Endothelial cell (in vitro differentiated cells): ENCODE measurements at places on chromosomes 12 and 14. TPM values are rescaled to one million over a fixed set of nuclear protein-coding genes. Genes with fewer than 3 reads are reported as not detected.

DNA sequence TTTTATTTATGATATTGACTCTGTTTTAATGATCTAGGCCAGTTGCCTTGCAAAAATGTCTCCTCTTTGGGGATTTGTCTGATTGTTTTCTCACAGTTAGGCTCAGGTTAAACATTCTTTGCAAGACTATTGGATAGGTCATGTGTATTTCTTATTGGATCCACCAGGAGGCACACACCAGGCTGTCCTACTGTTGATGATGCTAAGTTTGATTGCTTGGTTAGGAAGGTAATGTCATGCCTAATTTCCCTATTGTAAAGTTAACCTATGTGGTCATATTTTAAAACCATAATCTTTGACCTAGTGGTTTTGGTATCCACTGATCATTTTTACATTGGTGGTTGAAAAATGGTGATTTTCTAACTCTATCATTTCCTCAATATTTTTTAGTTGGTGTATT is 137.1 kb downstream of the BRMS1L start:
- no peaks in the 10 kb centered on the region for H3K27me3 ChIP-seq
- H3K27ac ChIP-seq = no peak overlapping the region
- no peaks in the 10 kb centered on the region for H3K4me1 ChIP-seq
- DNase-seq = peak; percentile 8
- H3K4me3 ChIP-seq = no peak overlapping the region

DNA sequence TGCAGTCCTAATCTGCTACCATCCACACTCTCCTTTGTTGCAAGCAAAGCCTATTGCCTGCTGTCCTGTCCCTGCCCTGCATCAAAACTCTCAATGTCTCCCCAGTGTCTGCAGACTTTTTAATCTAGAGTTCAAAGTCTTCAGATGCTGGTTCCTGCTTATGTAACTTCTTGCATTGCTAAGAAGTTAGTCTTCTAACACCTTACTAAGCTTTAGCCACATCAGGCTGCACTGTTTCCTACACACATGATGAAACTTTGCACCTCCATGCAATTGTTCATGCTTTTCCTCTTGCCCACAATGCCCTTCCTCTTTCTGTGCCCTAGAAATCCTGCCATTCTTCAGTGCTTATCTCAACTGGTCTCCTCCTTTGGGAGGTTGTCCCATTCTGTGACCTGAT is 16.2 kb upstream of the DICER1 start:
- no peak overlapping the region for H3K27ac ChIP-seq
- no peak overlapping the region for H3K4me3 ChIP-seq
- H3K4me1 ChIP-seq = peaks cover 20% of the 10 kb centered on the region
- no peaks in the 10 kb centered on the region for H3K36me3 ChIP-seq
- DNase-seq = no peak

The SLC6A13 gene
- total RNA-seq = 0.90 TPM

DNA sequence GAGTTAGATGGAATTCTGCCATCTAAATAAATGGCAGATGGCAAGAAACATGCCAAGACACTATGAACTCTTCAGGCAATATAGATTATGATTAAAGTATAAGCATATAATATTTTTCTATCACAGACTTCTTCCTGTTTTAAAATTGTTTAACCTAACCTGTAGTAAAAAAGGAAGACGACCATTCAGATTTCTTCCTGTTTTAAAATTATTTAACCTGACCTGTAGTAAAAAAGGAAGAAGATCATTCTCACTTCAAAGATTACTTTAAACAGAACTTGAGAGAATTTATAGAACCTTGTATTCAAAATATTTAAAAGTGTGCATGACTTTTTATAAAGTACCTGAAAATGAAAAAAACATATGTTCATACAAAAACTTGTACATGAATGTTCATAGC is 63.5 kb downstream of the RPS6KA5 start:
- no peak overlapping the region for H3K4me3 ChIP-seq
- H3K4me1 ChIP-seq = peaks cover 11% of the 10 kb centered on the region
- H3K27me3 ChIP-seq = no peaks in the 10 kb centered on the region
- no peak for DNase-seq

GRCh38 chr12:71684081-71684480 is 1.8 kb upstream of the TMEM19 start:
- no peak overlapping the region for H3K27ac ChIP-seq
- no peaks in the 10 kb centered on the region for H3K36me3 ChIP-seq
- H3K4me1 ChIP-seq = peaks cover 8% of the 10 kb centered on the region
- no peaks in the 10 kb centered on the region for H3K27me3 ChIP-seq
- no peak for DNase-seq

The CLEC9A gene
- total RNA-seq = not detected

The HNF1A gene
- not detected for total RNA-seq

GRCh38 chr14:20489093-20489994 is 16.0 kb upstream of the RNASE10 start:
- peaks cover 47% of the 10 kb centered on the region for H3K4me1 ChIP-seq
- no peak overlapping the region for H3K4me3 ChIP-seq
- peaks cover 6% of the 10 kb centered on the region for H3K27me3 ChIP-seq
- peak overlapping the region; percentile 4 for H3K27ac ChIP-seq
- H3K36me3 ChIP-seq = no peaks in the 10 kb centered on the region

The KERA gene
- total RNA-seq = not detected

DNA sequence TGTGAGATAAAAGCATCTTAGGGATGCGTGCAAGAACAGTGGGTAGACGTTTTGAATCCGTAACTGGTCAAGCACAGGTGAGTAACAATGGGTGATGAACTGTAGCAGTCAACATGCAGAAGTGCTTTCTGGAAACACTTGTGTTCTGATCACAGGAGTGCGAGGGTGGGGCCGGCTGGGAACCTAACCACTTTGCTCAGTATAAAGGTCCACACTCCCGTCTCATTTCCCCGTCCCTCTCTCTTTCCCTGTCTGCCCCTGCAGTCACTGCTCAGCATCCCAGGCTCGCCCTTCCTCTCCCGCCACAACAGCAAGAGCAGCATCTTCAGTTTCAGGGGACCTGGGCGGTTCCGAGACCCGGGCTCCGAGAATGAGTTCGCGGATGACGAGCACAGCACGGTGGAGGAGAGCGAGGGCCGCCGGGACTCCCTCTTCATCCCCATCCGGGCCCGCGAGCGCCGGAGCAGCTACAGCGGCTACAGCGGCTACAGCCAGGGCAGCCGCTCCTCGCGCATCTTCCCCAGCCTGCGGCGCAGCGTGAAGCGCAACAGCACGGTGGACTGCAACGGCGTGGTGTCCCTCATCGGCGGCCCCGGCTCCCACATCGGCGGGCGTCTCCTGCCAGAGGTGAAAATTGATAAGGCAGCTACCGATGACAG is 127.1 kb downstream of the FIGNL2 start:
- no peak overlapping the region for H3K4me3 ChIP-seq
- peaks cover 13% of the 10 kb centered on the region for H3K4me1 ChIP-seq
- H3K27me3 ChIP-seq = peaks cover 7% of the 10 kb centered on the region
- no peak overlapping the region for H3K27ac ChIP-seq
- DNase-seq = peak; percentile 65
- H3K36me3 ChIP-seq = no peaks in the 10 kb centered on the region

DNA sequence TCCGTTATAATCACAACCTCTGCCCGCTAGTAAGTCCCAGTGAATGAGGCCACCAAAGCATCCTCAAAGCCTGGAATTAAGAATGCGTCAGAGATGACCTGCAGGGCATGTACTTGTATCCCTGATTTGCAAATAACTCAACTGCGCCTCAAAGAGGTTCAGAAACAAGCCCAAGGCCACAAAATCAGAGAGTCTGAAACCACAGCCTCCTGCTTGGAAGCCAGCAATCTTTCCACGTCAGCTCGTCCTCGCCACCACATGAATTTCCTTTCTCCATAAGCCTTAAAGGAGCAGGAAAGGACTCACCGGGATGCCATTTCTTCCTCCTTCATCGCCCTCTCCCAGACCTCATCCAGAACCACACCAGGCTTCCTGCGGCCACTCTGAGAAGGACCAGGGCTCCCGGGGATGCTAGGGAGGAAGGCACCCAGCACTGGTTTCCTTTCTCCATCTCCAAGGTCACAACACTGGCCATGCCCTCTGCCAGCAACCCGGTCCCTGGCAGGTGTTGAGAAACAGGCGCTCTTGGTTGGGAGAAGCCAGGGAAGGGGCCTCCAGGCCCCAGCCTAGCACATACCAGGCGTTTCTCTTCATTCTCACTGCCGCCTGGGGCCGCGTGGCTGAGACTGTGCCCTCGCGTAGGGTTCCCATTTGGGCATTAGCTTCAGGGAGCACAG is 191.2 kb upstream of the DIO3 start:
- peaks cover 10% of the 10 kb centered on the region for H3K27me3 ChIP-seq
- no peak for DNase-seq
- no peaks in the 10 kb centered on the region for H3K36me3 ChIP-seq
- no peaks in the 10 kb centered on the region for H3K4me1 ChIP-seq
- H3K27ac ChIP-seq = no peak overlapping the region

GRCh38 chr12:131315601-131316000 is 361.9 kb downstream of the ADGRD1 start:
- peaks cover 5% of the 10 kb centered on the region for H3K4me1 ChIP-seq
- H3K27ac ChIP-seq = no peak overlapping the region
- DNase-seq = no peak
- H3K27me3 ChIP-seq = peaks cover 11% of the 10 kb centered on the region
- H3K36me3 ChIP-seq = peaks cover 9% of the 10 kb centered on the region
- H3K4me3 ChIP-seq = no peak overlapping the region

DNA sequence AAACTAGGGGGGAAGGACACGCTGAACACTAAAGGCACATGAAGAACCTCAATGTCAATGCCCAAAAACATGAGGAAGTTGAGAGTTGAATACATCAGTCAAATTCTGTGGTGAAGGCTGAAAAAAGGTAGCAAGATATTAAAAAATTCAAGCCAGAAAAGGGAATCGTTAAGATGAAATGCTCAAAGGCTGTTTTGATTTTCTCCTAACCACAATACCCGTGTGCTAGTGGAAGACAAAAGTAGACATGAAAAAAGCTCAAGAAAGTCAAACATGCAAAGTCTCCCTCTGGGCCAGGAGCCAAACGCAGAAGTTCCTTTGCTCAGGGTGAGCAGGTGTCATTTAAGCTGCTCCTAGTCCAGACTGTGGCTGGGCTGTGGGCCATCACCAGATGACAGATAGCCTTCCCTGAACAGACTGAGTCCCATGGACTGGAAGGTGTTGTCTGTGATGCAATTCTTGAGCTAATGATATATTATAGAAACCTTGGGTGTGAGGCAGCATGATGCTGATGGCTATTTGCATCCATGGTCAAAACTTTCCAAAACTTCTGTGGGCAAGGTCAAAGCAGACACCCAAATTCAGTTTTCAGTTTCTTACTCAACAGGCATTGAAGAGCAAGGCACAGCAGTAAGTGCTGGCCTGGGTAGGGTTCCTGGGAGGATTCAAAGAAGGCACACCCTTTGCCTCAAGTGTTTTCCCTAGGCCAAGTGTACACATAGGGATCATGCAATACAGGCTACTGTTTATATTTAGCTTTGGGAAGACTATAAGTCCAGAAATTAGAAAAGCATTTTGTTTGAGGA is 81.6 kb downstream of the MYRFL start:
- H3K27ac ChIP-seq = no peak overlapping the region
- no peak overlapping the region for H3K4me3 ChIP-seq
- H3K36me3 ChIP-seq = peaks cover 2% of the 10 kb centered on the region

DNA sequence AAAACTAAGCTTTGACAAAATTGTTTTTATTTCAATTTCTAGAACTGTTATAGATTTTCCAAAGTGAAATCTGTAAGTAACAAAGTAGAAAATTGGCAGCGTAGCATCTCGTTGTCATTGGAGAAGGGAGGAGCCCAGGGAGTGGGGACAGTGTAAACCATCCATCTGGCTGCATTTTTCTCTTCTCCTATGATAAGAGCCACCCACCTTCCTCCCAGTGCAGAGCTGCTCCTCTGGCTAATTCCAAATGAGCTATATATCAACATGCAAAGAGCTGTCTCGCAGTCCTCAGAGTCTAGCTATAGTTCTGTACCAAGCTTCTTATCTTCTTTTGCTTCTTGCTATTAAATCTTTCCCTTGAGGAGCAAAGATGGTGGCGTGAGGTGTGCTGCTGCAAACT is 56.6 kb downstream of the SCN8A start:
- no peak for DNase-seq
- no peaks in the 10 kb centered on the region for H3K4me1 ChIP-seq
- no peak overlapping the region for H3K27ac ChIP-seq

The IL22 gene
- not detected for total RNA-seq

- H3K27ac ChIP-seq = no peak overlapping the region
- peaks cover 33% of the 10 kb centered on the region for H3K4me1 ChIP-seq
- no peaks in the 10 kb centered on the region for H3K36me3 ChIP-seq
- H3K27me3 ChIP-seq = no peaks in the 10 kb centered on the region
- no peak for DNase-seq
Measured at GRCh38 chr12:11601647-11602046, 47.8 kb upstream of the ETV6 start.

The CCDC175 gene
- total RNA-seq = not detected

- DNase-seq = no peak
- H3K4me1 ChIP-seq = no peaks in the 10 kb centered on the region
- H3K27ac ChIP-seq = no peak overlapping the region
- no peak overlapping the region for H3K4me3 ChIP-seq
- no peaks in the 10 kb centered on the region for H3K36me3 ChIP-seq
- H3K27me3 ChIP-seq = peaks cover 2% of the 10 kb centered on the region
Measured at GRCh38 chr14:69855180-69855832, 23.9 kb upstream of the SMOC1 start.

The PPP1R1A gene
- total RNA-seq = 1.3 TPM

GRCh38 chr12:19880721-19881120 is 441.4 kb downstream of the AEBP2 start:
- H3K4me3 ChIP-seq = no peak overlapping the region
- H3K4me1 ChIP-seq = no peaks in the 10 kb centered on the region
- H3K36me3 ChIP-seq = no peaks in the 10 kb centered on the region

The SIX1 gene
- total RNA-seq = 0.41 TPM

The LHX5 gene
- not detected for total RNA-seq
